ENCODE measurements at places on chromosomes 16 and 17. TPM values are rescaled to one million over a fixed set of nuclear protein-coding genes. Genes with fewer than 3 reads are reported as not detected.

TMEM235 gene
- total RNA-seq: not detected

C17orf113 gene
- total RNA-seq: 0.48 TPM

NLRC3 gene
- 0.48 TPM for total RNA-seq

CACNG4 gene
- total RNA-seq: 0.08 TPM

RPL38 gene
- total RNA-seq: 1,104 TPM

CA7 gene
- total RNA-seq: not detected

HP gene
- 6.2 TPM for total RNA-seq

TP53TG3C gene
- not detected for total RNA-seq

GPR179 gene
- not detected for total RNA-seq
